Chondrocyte (in vitro differentiated cells): ENCODE measurements at places on chromosomes 16 and 17. TPM values are rescaled to one million over a fixed set of nuclear protein-coding genes. Genes with fewer than 3 reads are reported as not detected.

Gene ODAD4
- total RNA-seq: 0.70 to 0.99 TPM (median 0.77 TPM) in 3 replicates

DNA sequence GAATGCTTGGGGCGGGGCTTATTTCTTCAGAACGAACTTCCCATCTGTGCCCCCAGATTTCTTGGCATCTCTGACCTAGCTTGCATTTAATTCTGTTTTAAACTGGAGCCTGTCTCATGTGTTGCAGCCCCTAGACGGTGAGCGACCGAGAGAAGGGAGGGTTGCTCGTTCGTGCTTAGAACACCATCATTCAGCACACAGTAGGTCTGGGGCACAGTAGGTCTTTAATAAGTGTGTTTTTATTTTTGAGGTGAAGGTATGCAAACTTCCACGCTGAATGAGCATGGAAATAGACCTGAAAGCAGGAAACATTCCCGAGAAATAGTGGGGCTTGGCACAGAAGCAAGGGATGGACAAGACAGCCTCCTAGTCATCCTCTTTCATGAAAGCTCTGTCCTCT lies 57.0 kb upstream of the TAC4 start:
- DNase-seq: no peak
- H3K27ac ChIP-seq: no peak overlapping the region
- no peaks in the 10 kb centered on the region for H3K36me3 ChIP-seq
- no peak overlapping the region for H3K4me3 ChIP-seq
- H3K27me3 ChIP-seq: peaks cover 72% of the 10 kb centered on the region

GRCh38 chr16:82527101-82527500 lies 99.7 kb upstream of the CDH13 start:
- no peaks in the 10 kb centered on the region for H3K4me1 ChIP-seq
- H3K4me3 ChIP-seq: no peak overlapping the region
- H3K27me3 ChIP-seq: peaks cover 2% of the 10 kb centered on the region

Gene NUPR1
- 39.1 to 300 TPM (median 289 TPM) in 3 replicates for total RNA-seq

Gene JMJD8
- total RNA-seq: 38.8 to 56.5 TPM (median 39.2 TPM) in 3 replicates
